ENCODE measurements at places on chromosomes 6 and 20.

- DNase-seq: no peak
These were observed 13.5 kb downstream of the PIGU start for GRCh38 chr20:34663213-34663943.

- DNase-seq: no peak
These were observed 10.5 kb upstream of the ZNF334 start for GRCh38 chr20:46523696-46524328.

DNA sequence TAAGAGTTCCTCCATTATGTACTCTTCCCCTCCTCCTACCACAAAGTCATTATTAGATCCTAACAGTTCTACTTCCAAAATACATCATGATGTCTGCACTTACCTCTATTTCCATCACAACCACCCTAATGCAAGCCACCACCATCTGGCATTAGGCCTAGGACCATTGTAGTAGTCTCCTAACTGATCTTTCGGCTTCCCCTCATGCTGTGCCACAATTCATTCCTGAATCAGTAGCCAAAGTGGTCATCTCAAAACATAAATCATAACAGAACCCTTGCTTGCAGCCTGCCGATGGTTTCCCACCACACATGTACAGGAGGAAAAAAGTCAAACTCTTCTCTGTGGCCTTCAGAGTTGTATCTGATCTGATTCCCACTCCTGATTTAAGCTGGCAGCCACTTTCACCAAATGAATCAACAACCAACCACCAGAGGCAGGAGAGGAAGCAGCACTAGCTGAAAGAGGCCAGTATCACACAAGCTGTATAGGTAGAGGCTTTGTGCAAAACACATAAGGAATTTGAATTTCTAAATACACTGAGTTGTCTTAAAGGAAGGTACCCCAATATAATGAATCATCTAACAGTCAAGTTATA, 26.1 kb downstream of the FAM184A start:
- DNase-seq: no peak

GRCh38 chr20:32885185-32885584, 26.5 kb downstream of the EFCAB8 start:
- no peak for DNase-seq

- DNase-seq: peak; percentile 78
These were observed 14.2 kb downstream of the ARID1B start for GRCh38 chr6:156791320-156791850.

- DNase-seq: no peak
These were observed 131.1 kb downstream of the OPRM1 start for GRCh38 chr6:154170106-154170505.

DNA sequence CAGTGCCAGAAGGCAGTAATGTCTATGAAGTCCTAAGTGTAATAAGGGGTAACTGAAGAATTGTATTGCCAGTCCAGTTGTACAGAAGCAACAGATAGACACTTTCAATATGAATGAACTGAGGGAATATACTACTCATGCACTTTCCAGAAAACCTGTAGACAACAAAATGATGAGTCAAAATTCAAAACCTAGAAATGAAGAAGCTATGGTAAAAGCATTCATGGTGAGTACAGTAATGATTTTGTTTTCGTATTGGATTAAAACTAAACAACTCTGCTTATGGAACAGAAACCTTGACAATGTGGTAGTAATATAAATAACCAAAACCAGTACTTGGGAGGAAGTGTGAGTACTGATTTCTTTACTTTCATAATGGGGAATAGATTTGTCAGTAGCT, 35.0 kb downstream of the ARMC2 start:
- DNase-seq: no peak

- DNase-seq: no peak
These were observed 308.5 kb downstream of the CLIC5 start for GRCh38 chr6:45707176-45707575.

DNA sequence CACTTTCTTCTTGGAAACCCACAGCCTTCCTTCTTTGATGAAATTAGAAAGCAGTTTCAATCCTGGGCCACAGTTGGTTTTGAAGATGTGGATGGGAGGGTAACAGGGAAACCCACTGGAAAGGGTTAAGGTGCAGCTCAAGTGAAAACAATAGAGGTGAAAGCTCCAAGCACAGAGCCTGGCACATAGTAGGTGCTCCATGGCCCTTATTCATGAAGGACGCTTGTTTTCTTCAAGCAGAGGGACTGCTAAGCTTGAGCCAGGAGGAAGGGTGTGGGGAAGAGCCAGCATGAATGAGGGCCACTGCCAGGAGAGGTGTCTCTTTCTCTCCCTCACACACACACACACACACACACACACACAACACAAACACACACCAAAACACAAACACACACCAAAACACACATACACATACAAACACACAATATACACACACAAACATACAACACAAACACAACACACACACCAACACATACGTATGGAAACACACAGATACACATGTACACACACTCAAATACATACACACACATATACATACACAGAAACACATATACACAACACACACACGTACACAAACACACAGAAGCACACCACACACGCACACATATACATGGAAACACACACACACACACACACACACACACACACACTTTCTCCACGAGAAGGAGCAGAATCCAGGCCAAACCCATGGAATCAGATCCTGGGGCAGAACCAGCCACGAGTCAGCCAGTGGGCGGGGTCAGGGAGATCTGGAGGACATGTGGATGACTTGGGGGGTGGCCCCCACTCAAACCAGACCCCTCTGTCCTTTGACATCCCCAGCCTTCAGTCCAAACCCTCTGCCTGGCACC, 23.7 kb upstream of the RBPJL start:
- DNase-seq: no peak

GRCh38 chr6:168719901-168720300, 278.9 kb downstream of the SMOC2 start:
- no peak for DNase-seq

DNA sequence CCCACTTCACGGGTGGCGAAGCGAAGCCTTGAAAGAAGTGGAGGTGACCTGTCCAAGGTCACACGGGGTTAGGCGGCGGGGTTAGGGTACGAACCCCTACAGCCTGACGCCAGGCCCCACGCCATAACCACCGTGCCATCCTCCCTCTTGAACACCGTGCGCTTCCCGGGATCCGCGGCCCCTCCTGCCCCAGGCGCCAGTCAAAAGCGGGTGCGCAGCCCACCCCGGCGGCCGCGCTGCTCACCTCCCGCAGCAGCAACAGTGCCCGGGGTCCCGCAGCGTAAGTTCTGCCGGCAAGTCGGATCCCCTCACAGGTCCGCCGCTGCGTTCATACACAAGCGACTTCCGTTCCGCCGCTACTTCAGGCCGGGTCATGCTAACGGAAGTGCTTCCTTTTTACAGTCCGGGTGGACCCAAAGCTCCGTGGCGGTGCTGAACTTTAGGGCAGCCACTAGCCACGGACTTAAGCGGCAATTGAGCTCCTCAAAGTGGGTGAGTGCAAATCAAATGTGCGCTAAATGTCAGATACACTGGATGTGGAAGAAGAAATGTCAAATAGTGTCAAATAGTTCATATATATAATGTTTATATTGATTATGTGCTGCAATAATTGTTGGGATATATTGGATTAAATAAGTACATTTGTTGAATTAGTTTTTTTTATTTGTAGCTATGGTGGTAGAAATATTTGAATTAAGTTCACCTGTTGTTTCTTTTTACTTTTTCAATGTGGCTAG, at the start of gene CDK5RAP1:
Gene CDK5RAP1, minus strand, starts transcription at position 336 of the 737 bp plus-strand sequence. CDS start 4,455 bp downstream, outside the sequence.
- peak; percentile 96 for DNase-seq

DNA sequence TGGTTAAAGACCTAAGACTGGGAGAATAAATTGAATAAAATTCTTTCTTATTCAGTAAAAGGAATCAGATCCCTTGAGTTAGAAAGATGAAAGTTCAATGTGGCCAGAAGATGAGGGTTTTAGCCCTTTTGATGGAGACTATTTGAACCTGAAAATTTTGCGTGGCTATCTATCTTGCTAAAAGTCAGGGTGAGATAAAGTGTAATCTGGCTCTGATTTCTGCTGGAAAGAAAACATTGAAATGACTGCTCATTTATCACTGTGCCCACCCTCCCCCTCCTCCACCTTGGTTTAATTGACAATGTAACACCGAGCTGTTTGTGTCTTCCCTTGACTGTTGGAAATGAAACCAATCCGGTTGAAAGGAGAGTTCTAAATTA, 32.9 kb upstream of the TCF21 start:
- DNase-seq: no peak

Measured in NCI-H146 (cell line).